ENCODE measurements at places on chromosomes 5 and 9. TPM values are rescaled to one million over a fixed set of nuclear protein-coding genes. Genes with fewer than 3 reads are reported as not detected.

Gene MYO10
- 104 TPM for total RNA-seq

Gene GPR107
- total RNA-seq: 33.4 TPM

Gene TMEM8B
- total RNA-seq: 2.0 TPM

Gene NANS
- total RNA-seq: 64.0 TPM

Gene FOXD4L5
- under 0.01 TPM for total RNA-seq

Gene SLCO6A1
- total RNA-seq: not detected

Gene DMRT2
- total RNA-seq: not detected

Gene NKD2
- 1.2 TPM for total RNA-seq

Gene CKS2
- 411 TPM for total RNA-seq

Gene CDKN2A
- 8.6 TPM for total RNA-seq

Gene IPPK
- 25.7 TPM for total RNA-seq

Gene RNF183
- total RNA-seq: not detected

Gene KLHL9
- 47.9 TPM for total RNA-seq

Gene SUB1
- total RNA-seq: 122 TPM

Gene COMMD10
- total RNA-seq: 34.7 TPM

Gene MAPKAP1
- 71.0 TPM for total RNA-seq

Gene PHF24
- total RNA-seq: 0.28 TPM

Gene SLC36A3
- total RNA-seq: not detected

Gene TUSC1
- 8.4 TPM for total RNA-seq

Measured in regular cardiac myocyte (primary cell).